RWPE2 (cell line): ENCODE measurements at places on chromosomes 1 and 21.
A peak's percentile ranks its signal among the peaks of the same experiment; 100 is the strongest.

DNA sequence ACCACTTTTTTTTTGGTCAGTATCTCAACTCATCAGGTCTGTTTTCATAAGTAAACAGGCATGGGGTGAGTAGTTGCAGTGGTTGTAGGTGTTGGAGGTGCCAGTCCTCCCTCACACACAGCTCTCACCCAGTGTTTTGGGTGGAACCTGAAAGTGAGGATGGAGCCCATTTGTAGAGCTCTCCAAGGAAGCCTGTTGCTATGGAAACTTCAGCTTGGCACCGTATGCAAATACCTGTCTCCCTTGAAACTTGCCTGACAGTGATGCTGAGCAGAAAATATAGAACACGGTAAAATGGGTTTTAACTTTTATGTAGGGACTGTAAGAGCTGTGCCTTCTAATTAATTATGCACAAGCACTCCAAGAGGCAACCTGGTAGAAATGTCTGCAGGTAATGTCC is 214.1 kb downstream of the AJAP1 start:
- no peaks in the 10 kb centered on the region for H3K36me3 ChIP-seq
- H3K4me1 ChIP-seq = no peaks in the 10 kb centered on the region
- H3K27ac ChIP-seq = no peak overlapping the region
- H3K4me3 ChIP-seq = no peak overlapping the region
- no peak for DNase-seq

DNA sequence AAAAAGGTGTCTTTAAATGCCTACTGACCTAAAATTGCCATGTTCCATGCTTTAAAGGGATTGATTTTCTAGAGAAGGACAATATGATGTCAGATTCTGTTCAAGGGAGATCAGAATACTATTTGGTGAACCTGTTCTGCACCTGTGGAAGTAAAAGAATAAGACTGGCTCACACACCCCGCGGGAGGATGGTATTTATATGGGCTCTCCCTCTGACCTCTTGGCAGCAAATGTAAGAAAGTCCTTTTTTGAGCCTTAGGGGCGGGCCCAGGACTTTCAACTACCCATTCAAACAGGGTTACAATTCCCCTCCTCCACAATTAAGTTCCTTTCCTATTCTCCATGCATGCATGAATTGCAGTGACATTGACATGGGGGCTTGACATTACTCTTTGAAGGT is 42.1 kb downstream of the WASF2 start:
- no peak overlapping the region for H3K4me3 ChIP-seq
- no peaks in the 10 kb centered on the region for H3K27me3 ChIP-seq
- H3K36me3 ChIP-seq = peaks cover 24% of the 10 kb centered on the region

- no peaks in the 10 kb centered on the region for H3K36me3 ChIP-seq
- H3K27me3 ChIP-seq = no peaks in the 10 kb centered on the region
- no peaks in the 10 kb centered on the region for H3K4me1 ChIP-seq
- H3K4me3 ChIP-seq = no peak overlapping the region
Observed at GRCh38 chr1:231517076-231517475, 11.4 kb upstream of the TSNAX start.

- no peak overlapping the region for H3K27ac ChIP-seq
- H3K27me3 ChIP-seq = peaks cover 99% of the 10 kb centered on the region
- no peaks in the 10 kb centered on the region for H3K36me3 ChIP-seq
- no peaks in the 10 kb centered on the region for H3K4me1 ChIP-seq
- H3K4me3 ChIP-seq = no peak overlapping the region
Observed at GRCh38 chr1:63326473-63327380, 4.4 kb downstream of the FOXD3 start.

GRCh38 chr1:212497553-212497952 is 64.8 kb downstream of the NENF start:
- H3K4me3 ChIP-seq = no peak overlapping the region
- H3K27me3 ChIP-seq = no peaks in the 10 kb centered on the region
- no peak for DNase-seq
- no peaks in the 10 kb centered on the region for H3K4me1 ChIP-seq
- H3K36me3 ChIP-seq = no peaks in the 10 kb centered on the region

DNA sequence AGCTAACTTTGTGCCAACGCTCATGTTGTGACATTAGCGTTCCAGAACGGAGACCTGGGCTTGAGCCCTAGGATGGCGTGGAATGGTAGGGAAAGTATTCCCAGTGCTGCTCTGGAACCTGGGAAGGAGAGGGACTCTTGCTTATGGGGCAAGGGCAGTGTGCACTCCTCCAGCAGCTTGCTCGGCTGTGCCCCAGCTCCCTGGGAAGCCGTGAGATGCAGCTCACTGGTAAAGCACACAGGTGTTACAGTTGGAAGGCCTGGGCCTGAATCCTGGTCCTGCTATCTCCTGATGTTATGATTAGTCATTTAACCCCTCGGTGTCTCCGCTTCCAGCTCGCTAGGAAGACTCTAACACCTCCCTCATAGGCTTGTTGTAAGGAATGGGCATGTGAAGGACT is 42.4 kb upstream of the EPHA8 start:
- no peak overlapping the region for H3K4me3 ChIP-seq
- H3K36me3 ChIP-seq = peaks cover 42% of the 10 kb centered on the region
- H3K27ac ChIP-seq = no peak overlapping the region
- no peaks in the 10 kb centered on the region for H3K4me1 ChIP-seq
- no peak for DNase-seq

DNA sequence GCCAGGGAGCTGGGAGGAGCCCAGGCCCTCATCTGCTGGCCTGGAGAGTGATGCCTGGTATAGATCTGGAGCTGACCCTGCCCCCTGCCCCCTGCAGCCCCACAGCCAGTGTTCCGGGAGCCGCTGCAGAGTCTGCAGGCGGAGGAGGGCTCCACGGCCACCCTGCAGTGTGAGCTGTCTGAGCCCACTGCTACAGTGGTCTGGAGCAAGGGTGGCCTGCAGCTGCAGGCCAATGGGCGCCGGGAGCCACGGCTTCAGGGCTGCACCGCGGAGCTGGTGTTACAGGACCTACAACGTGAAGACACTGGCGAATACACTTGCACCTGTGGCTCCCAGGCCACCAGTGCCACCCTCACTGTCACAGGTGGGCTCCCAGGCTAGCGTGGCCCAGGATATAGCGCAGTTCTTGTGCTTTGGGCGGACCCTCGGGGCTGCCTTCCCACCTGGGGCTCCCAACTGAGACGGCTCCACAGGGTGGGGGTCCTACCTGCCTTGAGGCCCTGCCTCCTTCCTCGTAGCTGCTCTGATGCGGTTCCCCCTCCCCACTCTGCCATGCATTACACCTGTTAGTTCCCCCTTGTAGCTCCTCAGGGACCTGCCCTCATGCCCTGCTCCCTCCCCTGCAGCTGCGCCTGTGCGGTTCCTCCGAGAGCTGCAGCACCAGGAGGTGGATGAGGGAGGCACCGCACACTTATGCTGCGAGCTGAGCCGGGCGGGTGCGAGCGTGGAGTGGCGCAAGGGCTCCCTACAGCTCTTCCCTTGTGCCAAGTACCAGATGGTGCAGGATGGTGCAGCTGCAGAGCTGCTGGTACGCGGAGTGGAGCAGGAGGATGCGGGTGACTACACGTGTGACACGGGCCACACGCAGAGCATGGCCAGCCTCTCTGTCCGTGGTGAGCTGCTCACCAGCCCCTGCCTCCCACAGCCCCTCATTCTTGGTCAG is 98.7 kb downstream of the OBSCN start:
- no peak overlapping the region for H3K27ac ChIP-seq
- H3K36me3 ChIP-seq = no peaks in the 10 kb centered on the region
- no peak overlapping the region for H3K4me3 ChIP-seq
- DNase-seq = peak; percentile 13
- no peaks in the 10 kb centered on the region for H3K4me1 ChIP-seq

DNA sequence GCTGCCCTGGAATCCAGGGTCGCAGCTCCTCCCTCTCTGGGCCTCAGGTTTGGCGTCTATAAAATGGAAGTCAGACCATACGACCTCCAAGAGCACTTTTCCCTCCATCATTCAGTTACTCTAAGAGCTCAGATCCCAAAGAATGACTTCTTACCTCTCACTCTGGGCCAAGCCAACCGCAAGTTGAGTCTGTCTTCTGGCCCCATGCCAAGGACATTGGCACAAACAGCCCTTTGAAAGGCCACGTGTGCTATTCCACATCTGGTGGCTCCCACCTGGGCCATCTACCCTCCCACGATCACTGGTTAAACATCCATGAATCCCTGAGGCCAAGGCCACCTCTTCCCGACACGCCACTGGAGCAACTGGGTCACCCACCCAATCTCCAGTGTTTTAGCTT is 12.4 kb downstream of the SLC2A7 start:
- no peak for DNase-seq
- H3K4me1 ChIP-seq = no peaks in the 10 kb centered on the region
- H3K27me3 ChIP-seq = no peaks in the 10 kb centered on the region
- H3K36me3 ChIP-seq = no peaks in the 10 kb centered on the region
- no peak overlapping the region for H3K4me3 ChIP-seq

DNA sequence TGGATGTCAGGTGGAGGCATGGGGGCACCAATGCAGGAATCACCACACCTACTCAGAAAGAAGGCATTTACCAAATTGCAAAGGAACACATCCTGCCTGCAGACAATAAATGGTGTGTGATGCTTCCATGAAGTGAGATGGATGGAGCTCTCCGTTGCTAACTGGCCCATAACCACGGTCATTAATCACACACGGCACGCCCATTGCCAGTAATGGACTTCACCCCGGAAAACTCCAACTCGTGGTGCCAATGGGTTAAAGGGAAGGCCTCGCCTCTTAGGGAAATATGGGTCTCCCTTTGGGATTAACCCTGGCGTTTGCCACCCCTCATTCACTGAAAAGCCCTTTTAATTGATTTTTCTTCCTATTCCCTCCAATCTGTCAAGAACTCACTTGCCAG is 443.1 kb upstream of the DAB1 start:
- H3K27ac ChIP-seq = no peak overlapping the region
- no peak for DNase-seq
- no peaks in the 10 kb centered on the region for H3K36me3 ChIP-seq

DNA sequence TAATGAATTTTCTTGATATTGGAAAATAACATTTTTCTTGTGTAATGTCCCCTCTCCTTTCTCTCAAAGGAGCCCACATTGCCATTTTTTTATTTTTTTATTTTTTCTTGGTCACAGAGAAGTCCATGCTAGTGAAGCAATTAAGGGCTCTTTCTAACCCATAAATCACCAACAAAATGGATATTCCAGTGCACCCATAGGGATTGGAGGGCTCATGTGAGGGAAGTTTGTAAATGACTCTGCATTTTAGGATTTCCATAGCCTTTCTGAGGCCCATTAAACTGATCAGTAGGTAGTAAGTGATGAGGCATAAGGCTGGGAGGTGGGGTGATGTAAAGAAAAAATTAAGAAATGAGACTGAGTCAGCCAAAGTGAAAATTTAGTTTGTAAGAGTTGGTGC is 55.9 kb upstream of the JAK1 start:
- H3K27ac ChIP-seq = no peak overlapping the region
- H3K4me3 ChIP-seq = no peak overlapping the region
- H3K4me1 ChIP-seq = no peaks in the 10 kb centered on the region
- no peaks in the 10 kb centered on the region for H3K36me3 ChIP-seq
- no peak for DNase-seq
- no peaks in the 10 kb centered on the region for H3K27me3 ChIP-seq

DNA sequence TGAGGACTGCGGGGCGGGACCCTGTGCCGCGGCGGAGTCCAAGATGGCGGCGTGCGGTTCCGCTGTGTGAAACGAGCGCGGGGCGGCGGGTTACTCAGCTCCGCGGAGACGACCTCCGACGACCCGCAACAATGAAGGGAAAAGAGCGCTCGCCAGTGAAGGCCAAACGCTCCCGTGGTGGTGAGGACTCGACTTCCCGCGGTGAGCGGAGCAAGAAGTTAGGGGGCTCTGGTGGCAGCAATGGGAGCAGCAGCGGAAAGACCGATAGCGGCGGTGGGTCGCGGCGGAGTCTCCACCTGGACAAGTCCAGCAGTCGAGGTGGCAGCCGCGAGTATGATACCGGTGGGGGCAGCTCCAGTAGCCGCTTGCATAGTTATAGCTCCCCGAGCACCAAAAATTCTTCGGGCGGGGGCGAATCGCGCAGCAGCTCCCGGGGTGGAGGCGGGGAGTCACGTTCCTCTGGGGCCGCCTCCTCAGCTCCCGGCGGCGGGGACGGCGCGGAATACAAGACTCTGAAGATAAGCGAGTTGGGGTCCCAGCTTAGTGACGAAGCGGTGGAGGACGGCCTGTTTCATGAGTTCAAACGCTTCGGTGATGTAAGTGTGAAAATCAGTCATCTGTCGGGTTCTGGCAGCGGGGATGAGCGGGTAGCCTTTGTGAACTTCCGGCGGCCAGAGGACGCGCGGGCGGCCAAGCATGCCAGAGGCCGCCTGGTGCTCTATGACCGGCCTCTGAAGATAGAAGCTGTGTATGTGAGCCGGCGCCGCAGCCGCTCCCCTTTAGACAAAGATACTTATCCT is 430 bp downstream of the RBM15 start:
- H3K4me1 ChIP-seq = peaks cover 33% of the 10 kb centered on the region
- peaks cover 45% of the 10 kb centered on the region for H3K36me3 ChIP-seq
- peak overlapping the region; percentile 87 for H3K4me3 ChIP-seq
- DNase-seq = no peak

DNA sequence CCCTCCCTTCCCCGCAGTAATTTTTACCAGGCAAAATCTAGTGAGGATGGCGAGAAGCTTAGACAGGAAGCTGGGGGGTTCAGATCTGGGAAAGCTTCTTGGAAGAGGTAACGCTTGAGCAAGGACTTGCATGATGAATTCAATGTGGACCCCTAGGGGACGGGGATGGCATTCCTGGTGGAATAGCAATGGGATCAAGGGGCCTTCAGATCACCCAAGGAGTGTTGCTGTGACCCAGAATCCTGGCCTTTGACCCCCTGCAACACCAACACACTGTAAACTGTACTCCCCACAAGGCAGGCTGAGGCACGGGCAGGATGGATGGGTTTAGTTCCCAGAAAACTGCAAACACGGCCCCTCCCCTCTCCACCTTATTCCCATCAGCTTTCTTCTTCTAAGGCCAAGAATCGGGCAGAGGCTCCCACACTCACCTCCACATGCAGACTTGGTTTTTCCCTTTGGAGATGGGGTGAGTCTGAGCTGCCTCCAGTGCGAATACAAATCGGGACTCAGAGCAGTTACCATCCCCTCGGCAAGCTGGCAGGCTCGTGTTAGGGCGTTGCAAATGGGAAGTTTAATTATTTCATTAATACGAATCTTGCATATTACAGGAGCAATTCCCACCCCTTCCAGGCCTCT is 20.1 kb downstream of the DISP3 start:
- H3K27ac ChIP-seq = no peak overlapping the region
- no peak overlapping the region for H3K4me3 ChIP-seq
- H3K36me3 ChIP-seq = no peaks in the 10 kb centered on the region
- no peak for DNase-seq

- no peak for DNase-seq
- H3K27ac ChIP-seq = no peak overlapping the region
Observed at GRCh38 chr1:15994590-15995351, 9.3 kb upstream of the SRARP start.

- H3K36me3 ChIP-seq = no peaks in the 10 kb centered on the region
- no peaks in the 10 kb centered on the region for H3K4me1 ChIP-seq
- no peaks in the 10 kb centered on the region for H3K27me3 ChIP-seq
- DNase-seq = no peak
- H3K27ac ChIP-seq = no peak overlapping the region
- H3K4me3 ChIP-seq = no peak overlapping the region
Observed at GRCh38 chr1:197801684-197802083, 26.4 kb upstream of the DENND1B start.

GRCh38 chr1:8016210-8016894 is 9.8 kb downstream of the ERRFI1 start:
- H3K4me3 ChIP-seq = no peak overlapping the region
- no peaks in the 10 kb centered on the region for H3K27me3 ChIP-seq
- H3K36me3 ChIP-seq = peaks cover 100% of the 10 kb centered on the region
- peaks cover 63% of the 10 kb centered on the region for H3K4me1 ChIP-seq
